Lung (tissue), 17 donors: ENCODE measurements at places on chromosomes 7 and 10.

GRCh38 chr10:20991526-20991925, 94.4 kb upstream of the NEBL start:
- no peak overlapping the region for H3K27ac ChIP-seq
- no peak for DNase-seq
- H3K36me3 ChIP-seq, result no peaks in the 10 kb centered on the region
- no peak overlapping the region for H3K4me3 ChIP-seq
- H3K27me3 ChIP-seq, result no peaks in the 10 kb centered on the region
- H3K4me1 ChIP-seq, result peaks cover 3% of the 10 kb centered on the region

GRCh38 chr10:21985541-21985940, 18.0 kb downstream of the DNAJC1 start:
- DNase-seq, result no peak
- H3K4me1 ChIP-seq, result no peaks in the 10 kb centered on the region
- H3K27ac ChIP-seq, result no peak overlapping the region
- no peak overlapping the region for H3K4me3 ChIP-seq
- H3K36me3 ChIP-seq, result no peaks in the 10 kb centered on the region

DNA sequence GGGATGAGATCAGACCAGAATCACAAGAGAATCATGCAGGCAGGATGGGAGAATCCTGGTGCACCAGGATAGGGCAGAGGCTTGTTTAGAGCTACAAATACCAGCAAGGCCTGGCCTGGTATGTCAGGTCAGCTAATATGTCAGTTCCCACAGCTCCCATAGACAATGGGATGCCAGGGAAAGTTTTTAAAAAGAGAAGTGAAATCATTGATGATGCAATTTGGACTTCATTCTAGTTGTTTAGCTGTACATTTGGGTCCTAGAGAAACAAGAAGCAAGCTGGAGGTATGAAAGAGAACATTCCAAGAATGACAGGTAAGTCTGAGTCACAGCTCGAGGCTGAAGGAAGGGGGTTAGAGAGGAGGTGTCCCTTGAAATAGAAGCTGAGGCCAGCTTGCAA, 45.2 kb downstream of the GPR141 start:
- no peaks in the 10 kb centered on the region for H3K36me3 ChIP-seq
- H3K4me3 ChIP-seq, result no peak overlapping the region
- no peak for DNase-seq
- H3K27ac ChIP-seq, result no peak overlapping the region
- H3K4me1 ChIP-seq, result no peaks in the 10 kb centered on the region

GRCh38 chr10:43905512-43906236, 257.0 kb upstream of the ZNF32 start:
- peak; percentile 80 for DNase-seq
- no peak overlapping the region for H3K27ac ChIP-seq
- peaks cover 16% of the 10 kb centered on the region for H3K4me1 ChIP-seq
- no peaks in the 10 kb centered on the region for H3K27me3 ChIP-seq
- H3K4me3 ChIP-seq, result no peak overlapping the region

DNA sequence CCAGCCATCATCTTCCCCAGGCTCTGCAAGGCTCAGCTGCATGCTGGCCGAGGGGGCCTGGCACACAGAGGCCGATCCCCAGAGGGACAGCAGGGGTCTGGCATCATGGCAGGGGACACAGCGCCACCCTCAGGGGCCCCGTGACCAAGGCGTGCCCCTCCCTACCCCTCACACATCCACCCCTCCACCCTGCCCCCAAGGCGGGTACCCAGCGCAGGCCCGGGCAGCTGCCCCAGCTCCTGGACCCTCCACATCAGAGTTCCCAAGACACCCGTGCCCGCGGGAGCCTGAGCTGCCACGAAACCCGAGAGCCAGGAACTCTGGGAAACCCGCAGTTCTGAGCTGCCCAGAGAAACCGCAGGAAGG, 46.5 kb upstream of the TNRC18 start:
- DNase-seq, result no peak
- H3K36me3 ChIP-seq, result no peaks in the 10 kb centered on the region
- no peak overlapping the region for H3K27ac ChIP-seq
- no peak overlapping the region for H3K4me3 ChIP-seq
- no peaks in the 10 kb centered on the region for H3K4me1 ChIP-seq

GRCh38 chr7:37592366-37592765, 91.2 kb upstream of the GPR141 start:
- no peaks in the 10 kb centered on the region for H3K36me3 ChIP-seq
- H3K27ac ChIP-seq, result no peak overlapping the region
- no peaks in the 10 kb centered on the region for H3K4me1 ChIP-seq
- DNase-seq, result no peak
- H3K27me3 ChIP-seq, result no peaks in the 10 kb centered on the region
- no peak overlapping the region for H3K4me3 ChIP-seq

GRCh38 chr10:54011117-54011516, 789.9 kb downstream of the PCDH15 start:
- no peak overlapping the region for H3K4me3 ChIP-seq
- H3K27ac ChIP-seq, result no peak overlapping the region
- no peaks in the 10 kb centered on the region for H3K27me3 ChIP-seq
- no peak for DNase-seq

GRCh38 chr7:81902536-81902935, 132.7 kb upstream of the HGF start:
- no peaks in the 10 kb centered on the region for H3K36me3 ChIP-seq
- no peak overlapping the region for H3K27ac ChIP-seq
- no peaks in the 10 kb centered on the region for H3K4me1 ChIP-seq
- H3K4me3 ChIP-seq, result no peak overlapping the region
- no peak for DNase-seq
- no peaks in the 10 kb centered on the region for H3K27me3 ChIP-seq

GRCh38 chr10:9645928-9646600, 1371.6 kb upstream of the CELF2 start:
- DNase-seq, result no peak
- no peaks in the 10 kb centered on the region for H3K27me3 ChIP-seq
- H3K36me3 ChIP-seq, result no peaks in the 10 kb centered on the region

- H3K4me3 ChIP-seq, result no peak overlapping the region
- H3K36me3 ChIP-seq, result no peaks in the 10 kb centered on the region
- DNase-seq, result peak; percentile 16
- H3K27ac ChIP-seq, result no peak overlapping the region
- H3K4me1 ChIP-seq, result no peaks in the 10 kb centered on the region
- H3K27me3 ChIP-seq, result no peaks in the 10 kb centered on the region
Measured at GRCh38 chr10:131250454-131251145, 60.9 kb downstream of the TCERG1L start.

- H3K4me1 ChIP-seq, result peaks cover 43% of the 10 kb centered on the region
- no peaks in the 10 kb centered on the region for H3K36me3 ChIP-seq
- peak overlapping the region; percentile 84 for H3K27ac ChIP-seq
- DNase-seq, result no peak
- H3K27me3 ChIP-seq, result no peaks in the 10 kb centered on the region
Measured at GRCh38 chr10:110008518-110009339, 945 bp downstream of the ADD3 start.

DNA sequence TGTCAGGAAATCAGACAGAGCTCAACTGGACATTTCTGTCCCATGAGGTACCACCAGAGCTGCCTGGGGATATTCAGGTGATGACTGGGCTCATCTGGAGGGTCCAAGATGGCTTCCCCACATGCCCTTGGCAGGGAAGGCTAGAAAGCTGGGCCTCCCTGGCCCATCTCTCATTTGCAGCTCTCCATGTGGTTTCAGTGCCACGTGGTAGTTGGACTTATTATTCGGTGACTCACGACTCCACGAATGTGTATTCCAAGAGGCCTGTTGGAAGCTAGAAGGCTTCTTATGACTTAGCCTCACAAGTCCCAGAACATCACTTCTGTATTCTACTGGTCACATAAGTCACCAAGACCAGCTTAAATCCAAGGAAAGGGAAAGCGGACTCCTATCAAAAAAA, 22.8 kb downstream of the NSMCE4A start:
- no peak overlapping the region for H3K4me3 ChIP-seq
- no peak for DNase-seq
- no peak overlapping the region for H3K27ac ChIP-seq
- H3K4me1 ChIP-seq, result no peaks in the 10 kb centered on the region

- H3K27me3 ChIP-seq, result no peaks in the 10 kb centered on the region
- no peaks in the 10 kb centered on the region for H3K4me1 ChIP-seq
- no peak overlapping the region for H3K4me3 ChIP-seq
- peak; percentile 28 for DNase-seq
- no peaks in the 10 kb centered on the region for H3K36me3 ChIP-seq
Measured at GRCh38 chr7:17680026-17680425, 260.3 kb downstream of the SNX13 start.

GRCh38 chr7:20958572-20958971, 171.9 kb upstream of the SP8 start:
- peak; percentile 75 for DNase-seq
- H3K27ac ChIP-seq, result no peak overlapping the region
- peaks cover 16% of the 10 kb centered on the region for H3K4me1 ChIP-seq
- peaks cover 3% of the 10 kb centered on the region for H3K27me3 ChIP-seq

GRCh38 chr10:34151931-34152330, 663.2 kb downstream of the PARD3 start:
- H3K4me3 ChIP-seq, result no peak overlapping the region
- DNase-seq, result no peak
- no peaks in the 10 kb centered on the region for H3K27me3 ChIP-seq
- peaks cover under 1% of the 10 kb centered on the region for H3K4me1 ChIP-seq
- H3K36me3 ChIP-seq, result no peaks in the 10 kb centered on the region

DNA sequence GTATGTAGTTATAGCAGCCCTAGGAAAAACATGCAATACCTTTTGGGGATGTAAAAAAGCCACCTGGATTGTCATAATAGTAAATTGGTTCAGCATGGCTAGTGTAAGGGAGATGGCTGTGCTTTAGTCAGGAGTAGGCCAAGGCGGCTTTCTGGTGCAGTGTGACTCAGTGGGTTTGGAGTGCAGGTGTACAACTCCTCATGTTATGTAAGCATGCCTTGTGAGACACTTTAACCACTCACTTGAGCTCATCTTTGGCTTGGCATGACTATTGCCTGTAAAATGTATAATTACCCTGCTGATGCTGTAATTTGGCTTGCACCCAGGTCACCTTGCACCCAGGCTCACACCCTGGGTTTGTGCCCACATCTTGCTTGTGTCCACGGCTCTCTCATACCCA, 239.2 kb upstream of the GLI3 start:
- H3K4me1 ChIP-seq, result peaks cover 1% of the 10 kb centered on the region
- H3K36me3 ChIP-seq, result no peaks in the 10 kb centered on the region
- DNase-seq, result no peak
- H3K4me3 ChIP-seq, result no peak overlapping the region
- no peak overlapping the region for H3K27ac ChIP-seq

DNA sequence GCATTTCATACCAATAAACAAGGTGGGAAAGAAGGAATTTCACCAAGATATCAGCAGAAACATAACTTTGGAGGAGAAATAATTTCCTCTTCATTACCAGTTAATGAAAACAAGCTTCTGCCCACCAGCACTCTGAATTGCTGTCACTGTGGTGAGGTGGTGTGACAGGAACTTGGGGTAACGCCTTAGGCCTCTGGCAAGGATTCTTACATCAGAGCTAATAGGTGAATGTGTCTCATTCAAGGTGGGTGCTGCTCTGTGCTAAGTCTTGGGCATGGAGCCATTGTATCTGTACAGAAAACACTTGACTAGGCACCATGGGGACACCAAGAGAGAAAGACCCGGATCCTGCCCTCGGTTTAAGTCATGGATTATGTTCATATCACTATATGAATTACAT, 8.3 kb upstream of the LOXL4 start:
- no peaks in the 10 kb centered on the region for H3K4me1 ChIP-seq
- H3K27ac ChIP-seq, result no peak overlapping the region
- H3K4me3 ChIP-seq, result no peak overlapping the region
- H3K36me3 ChIP-seq, result no peaks in the 10 kb centered on the region
- H3K27me3 ChIP-seq, result no peaks in the 10 kb centered on the region

GRCh38 chr7:66921918-66922486, 977 bp downstream of the TMEM248 start:
- H3K27me3 ChIP-seq, result no peaks in the 10 kb centered on the region
- H3K36me3 ChIP-seq, result peaks cover 13% of the 10 kb centered on the region
- H3K27ac ChIP-seq, result peak overlapping the region; percentile 93
- H3K4me3 ChIP-seq, result peak overlapping the region; percentile 100
- no peak for DNase-seq
- peaks cover 15% of the 10 kb centered on the region for H3K4me1 ChIP-seq

GRCh38 chr10:88980247-88980646, 10.4 kb upstream of the FAS start:
- peaks cover 5% of the 10 kb centered on the region for H3K4me1 ChIP-seq
- H3K4me3 ChIP-seq, result no peak overlapping the region
- H3K27me3 ChIP-seq, result no peaks in the 10 kb centered on the region
- H3K36me3 ChIP-seq, result no peaks in the 10 kb centered on the region

GRCh38 chr7:44439926-44440325, 50.5 kb downstream of the NUDCD3 start:
- H3K4me1 ChIP-seq, result peaks cover 8% of the 10 kb centered on the region
- H3K27me3 ChIP-seq, result no peaks in the 10 kb centered on the region
- no peak overlapping the region for H3K4me3 ChIP-seq
- no peak overlapping the region for H3K27ac ChIP-seq
- DNase-seq, result no peak
- H3K36me3 ChIP-seq, result peaks cover 4% of the 10 kb centered on the region

- peaks cover 2% of the 10 kb centered on the region for H3K4me1 ChIP-seq
- no peak overlapping the region for H3K27ac ChIP-seq
- no peaks in the 10 kb centered on the region for H3K36me3 ChIP-seq
- no peaks in the 10 kb centered on the region for H3K27me3 ChIP-seq
Measured at GRCh38 chr10:75512203-75512933, 80.9 kb downstream of the LRMDA start.

GRCh38 chr7:128135159-128135514, 103.9 kb upstream of the LRRC4 start:
- H3K4me3 ChIP-seq, result no peak overlapping the region
- H3K27ac ChIP-seq, result no peak overlapping the region
- H3K4me1 ChIP-seq, result no peaks in the 10 kb centered on the region

DNA sequence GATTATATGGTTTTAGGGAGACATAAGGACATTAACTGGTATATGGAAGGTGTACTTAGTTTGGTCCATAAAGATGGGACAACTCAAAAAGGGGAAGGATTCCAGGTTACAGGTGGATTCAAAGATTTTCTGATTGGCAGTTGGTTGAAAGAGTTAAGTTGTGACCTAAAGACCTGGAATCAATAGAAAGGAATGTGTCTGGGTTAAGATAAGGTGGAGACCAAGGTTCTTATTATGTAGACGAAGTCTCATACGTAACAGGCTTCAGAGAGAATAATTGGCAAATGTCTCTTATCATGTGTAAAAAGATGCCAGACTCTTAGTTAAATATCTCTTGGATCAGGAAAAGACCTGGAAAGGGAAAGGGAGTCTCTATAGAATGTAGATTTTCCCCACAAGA, 1.0 kb upstream of the TRDMT1 start:
- no peak overlapping the region for H3K27ac ChIP-seq
- no peaks in the 10 kb centered on the region for H3K36me3 ChIP-seq
- H3K4me3 ChIP-seq, result no peak overlapping the region
- no peak for DNase-seq
- no peaks in the 10 kb centered on the region for H3K27me3 ChIP-seq
- H3K4me1 ChIP-seq, result peaks cover 25% of the 10 kb centered on the region

- H3K4me3 ChIP-seq, result no peak overlapping the region
- H3K27me3 ChIP-seq, result no peaks in the 10 kb centered on the region
- H3K4me1 ChIP-seq, result peaks cover 22% of the 10 kb centered on the region
- peaks cover 4% of the 10 kb centered on the region for H3K36me3 ChIP-seq
Measured at GRCh38 chr10:69407621-69408301, 9.0 kb downstream of the TACR2 start.

- no peak overlapping the region for H3K4me3 ChIP-seq
- no peak overlapping the region for H3K27ac ChIP-seq
- H3K27me3 ChIP-seq, result no peaks in the 10 kb centered on the region
- H3K4me1 ChIP-seq, result no peaks in the 10 kb centered on the region
Measured at GRCh38 chr10:112209684-112210131, 26.1 kb upstream of the GPAM start.

GRCh38 chr10:61655335-61655851, 7.3 kb upstream of the CABCOCO1 start:
- no peaks in the 10 kb centered on the region for H3K4me1 ChIP-seq
- no peaks in the 10 kb centered on the region for H3K36me3 ChIP-seq
- no peaks in the 10 kb centered on the region for H3K27me3 ChIP-seq
- no peak overlapping the region for H3K4me3 ChIP-seq
- no peak overlapping the region for H3K27ac ChIP-seq
- no peak for DNase-seq
